ENCODE measurements at places on chromosomes 12 and 14.
A peak's percentile ranks its signal among the peaks of the same experiment; 100 is the strongest.

DNA sequence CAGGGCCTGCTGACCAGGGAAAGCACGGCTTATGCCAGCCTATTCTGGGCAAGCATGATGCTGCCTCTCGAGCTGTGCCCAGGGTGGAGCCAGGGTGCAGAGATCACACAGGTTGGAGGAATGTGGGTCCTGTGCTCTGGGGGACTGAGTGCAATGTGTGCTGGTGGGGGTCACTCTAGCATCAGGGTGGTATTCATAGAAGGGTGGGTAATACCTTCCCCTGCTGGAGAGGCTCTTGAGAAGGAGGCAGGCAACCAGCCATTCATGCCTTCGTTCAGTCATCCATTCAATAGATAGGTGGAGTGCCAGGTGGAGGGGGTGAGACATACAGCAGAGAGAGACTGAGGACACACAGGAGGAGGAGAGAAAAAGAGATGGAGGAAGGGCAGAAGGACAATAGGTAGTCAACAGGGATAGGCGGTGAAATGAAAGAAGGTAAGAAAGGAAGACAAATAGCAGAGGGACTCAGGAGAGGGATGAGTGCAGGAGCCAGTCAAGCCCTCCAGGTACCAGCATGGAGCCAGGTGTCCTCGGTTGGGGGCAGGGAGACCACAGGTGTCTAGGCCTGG is 5.2 kb upstream of the ZNF385A start:
- DNase-seq = no peak

GRCh38 chr12:95358111-95359083 is 115.6 kb upstream of the METAP2 start:
- no peak for DNase-seq

- DNase-seq = no peak
Measured at GRCh38 chr12:117208206-117208605, 17.9 kb upstream of the FBXO21 start.

- DNase-seq = no peak
Measured at GRCh38 chr12:131828671-131829355, 620 bp downstream of the MMP17 start.

DNA sequence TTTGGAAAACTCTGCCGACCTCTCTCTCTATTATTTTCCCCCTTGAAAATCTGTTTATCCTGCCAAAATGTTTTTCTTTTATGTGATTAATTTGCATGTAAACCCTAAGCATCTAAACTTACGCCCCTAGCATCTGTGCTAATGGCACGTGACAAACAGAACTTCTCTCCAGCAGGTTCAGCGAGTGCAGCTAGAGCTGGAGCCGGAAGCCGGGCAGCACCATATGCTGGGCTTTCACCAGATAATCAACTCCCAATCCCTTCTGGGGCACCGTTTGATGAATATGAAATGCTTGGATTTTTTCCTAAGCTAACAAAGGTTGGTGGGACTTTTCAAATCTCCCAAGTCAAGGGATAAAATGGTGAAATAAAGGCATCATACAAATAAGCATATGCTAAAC is 667.5 kb upstream of the TMEM132C start:
- DNase-seq = no peak

- peak; percentile 42 for DNase-seq
Measured at GRCh38 chr12:31238764-31239387, 87.1 kb downstream of the SINHCAF start.

- no peak for DNase-seq
Measured at GRCh38 chr12:84913129-84913515, 523 bp upstream of the SLC6A15 start.

DNA sequence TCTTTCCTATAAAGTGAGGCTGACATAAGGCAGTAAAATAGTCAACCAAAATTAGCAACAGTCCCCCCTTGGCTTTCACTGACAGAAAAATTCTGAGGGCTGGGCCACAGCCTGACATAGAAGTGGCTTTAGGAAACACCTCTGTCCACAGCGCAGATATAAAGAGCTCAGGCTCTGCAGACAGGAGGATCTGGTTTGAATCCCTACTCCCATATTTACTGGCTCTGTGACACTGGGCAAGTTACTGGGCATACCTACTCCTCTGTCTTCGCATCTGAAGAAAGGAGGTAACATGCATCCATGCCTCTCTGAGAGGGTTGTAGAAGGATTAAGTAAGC is 95.3 kb downstream of the STXBP6 start:
- no peak for DNase-seq

GRCh38 chr12:121144416-121144914 is 11.8 kb downstream of the P2RX7 start:
- DNase-seq = no peak

GRCh38 chr14:79543967-79544697 is 667.2 kb downstream of the DIO2 start:
- no peak for DNase-seq

- no peak for DNase-seq
Measured at GRCh38 chr14:90621201-90621600, 195.0 kb downstream of the TTC7B start.

GRCh38 chr14:95180966-95181741 is 23.8 kb upstream of the DICER1 start:
- no peak for DNase-seq
